ENCODE measurements at places on chromosomes 3 and 15. TPM values are rescaled to one million over a fixed set of nuclear protein-coding genes. Genes with fewer than 3 reads are reported as not detected.

TMEM42 gene
- polyA plus RNA-seq: 42.4 TPM

COLQ gene
- 1.9 TPM for polyA plus RNA-seq

SLC49A4 gene
- 9.1 TPM for polyA plus RNA-seq

SNRK gene
- 3.6 TPM for polyA plus RNA-seq
